ENCODE measurements at places on chromosomes 5 and 9. TPM values are rescaled to one million over a fixed set of nuclear protein-coding genes. Genes with fewer than 3 reads are reported as not detected.

The PLPP7 gene
- total RNA-seq: 2.3 TPM

The IFNA2 gene
- not detected for total RNA-seq

The C9orf153 gene
- total RNA-seq: 0.38 TPM

The LCN9 gene
- total RNA-seq: not detected

The OR1Q1 gene
- not detected for total RNA-seq

The TAS2R1 gene
- not detected for total RNA-seq

The ANKRD34B gene
- not detected for total RNA-seq

The GZMA gene
- total RNA-seq: 0.13 TPM

The IL6ST gene
- 501 TPM for total RNA-seq

The SH2D3C gene
- total RNA-seq: 100 TPM

Data from dermis microvascular lymphatic vessel endothelial cell (primary cell).